ENCODE measurements at places on chromosomes 11 and 22.
A peak's percentile ranks its signal among the peaks of the same experiment; 100 is the strongest.

GRCh38 chr11:104275992-104276391 lies 112.0 kb upstream of the PDGFD start:
- H3K36me3 ChIP-seq = no peaks in the 10 kb centered on the region
- no peaks in the 10 kb centered on the region for H3K27me3 ChIP-seq
- no peak for DNase-seq
- H3K27ac ChIP-seq = no peak overlapping the region

DNA sequence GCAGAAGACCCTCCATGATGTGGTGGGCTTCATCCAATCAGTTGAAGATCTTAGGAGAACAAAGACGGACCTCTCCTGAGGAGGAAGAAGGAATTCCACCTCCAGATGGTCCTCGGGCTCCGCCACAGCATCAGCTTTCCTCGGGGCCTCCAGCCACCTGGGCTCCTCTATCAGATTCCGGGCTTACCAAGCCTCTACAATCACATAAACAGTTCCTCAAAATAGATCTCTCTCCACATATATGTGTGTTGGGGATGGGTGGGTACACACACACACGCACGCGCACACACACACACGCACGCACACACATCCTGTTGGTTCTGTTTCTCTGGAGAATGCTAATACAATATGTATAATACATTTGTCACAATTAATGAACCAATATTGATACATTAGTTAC lies 18.8 kb upstream of the NLRP6 start:
- no peaks in the 10 kb centered on the region for H3K4me1 ChIP-seq
- H3K36me3 ChIP-seq = no peaks in the 10 kb centered on the region
- H3K4me3 ChIP-seq = no peak overlapping the region

DNA sequence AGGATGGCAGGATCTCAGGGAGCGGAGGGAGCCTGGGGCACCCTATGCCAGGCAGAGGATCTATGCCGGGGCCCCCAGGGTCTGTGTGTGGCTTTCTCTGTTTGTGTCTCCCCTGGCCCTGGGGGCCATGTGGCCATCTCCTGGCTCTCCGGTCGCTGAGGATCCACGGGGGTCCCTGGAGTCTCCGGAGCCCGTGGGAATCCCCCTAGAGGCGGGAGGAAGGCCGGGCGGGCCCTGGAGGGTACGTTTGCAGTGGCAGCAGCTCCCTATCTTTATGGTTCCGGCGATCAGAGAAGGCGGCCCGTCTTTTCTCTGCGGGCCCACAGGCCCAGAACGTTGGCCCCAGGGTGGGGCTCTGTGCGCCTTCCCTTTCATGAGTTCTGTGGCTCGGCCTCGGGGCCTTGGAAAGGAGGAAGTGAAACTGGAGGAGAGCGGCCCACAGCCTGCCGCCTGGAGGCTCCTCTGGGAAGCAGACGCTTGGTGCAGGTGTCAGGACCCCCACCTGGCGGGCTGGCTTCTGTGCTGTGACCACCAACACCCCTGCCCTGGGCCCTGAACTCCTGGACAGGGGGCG lies 82.1 kb downstream of the KCNQ1 start:
- H3K27ac ChIP-seq = peak overlapping the region; percentile 36
- peak overlapping the region; percentile 25 for H3K4me3 ChIP-seq
- H3K27me3 ChIP-seq = peaks cover 19% of the 10 kb centered on the region
- DNase-seq = no peak
- no peaks in the 10 kb centered on the region for H3K4me1 ChIP-seq

GRCh38 chr22:30210235-30210909 lies 36.2 kb downstream of the LIF start:
- H3K27ac ChIP-seq = peak overlapping the region; percentile 62
- DNase-seq = no peak
- no peak overlapping the region for H3K4me3 ChIP-seq
- no peaks in the 10 kb centered on the region for H3K27me3 ChIP-seq
- no peaks in the 10 kb centered on the region for H3K36me3 ChIP-seq

GRCh38 chr22:33894515-33894914 lies 25.8 kb downstream of the LARGE1 start:
- no peak overlapping the region for H3K27ac ChIP-seq
- no peak overlapping the region for H3K4me3 ChIP-seq
- no peak for DNase-seq
- no peaks in the 10 kb centered on the region for H3K36me3 ChIP-seq
- no peaks in the 10 kb centered on the region for H3K4me1 ChIP-seq
- H3K27me3 ChIP-seq = no peaks in the 10 kb centered on the region

- peak overlapping the region; percentile 91 for H3K4me3 ChIP-seq
- H3K36me3 ChIP-seq = no peaks in the 10 kb centered on the region
- H3K27me3 ChIP-seq = no peaks in the 10 kb centered on the region
- H3K4me1 ChIP-seq = peaks cover 19% of the 10 kb centered on the region
- peak overlapping the region; percentile 91 for H3K27ac ChIP-seq
- DNase-seq = no peak
Observed at GRCh38 chr11:66958956-66959274, 732 bp upstream of the PC start.
